ENCODE measurements at places on chromosomes 13 and 19.
A peak's percentile ranks its signal among the peaks of the same experiment; 100 is the strongest.

- DNase-seq: no peak
Measured at GRCh38 chr13:112688560-112689302, 1.1 kb upstream of the ATP11A start.

- DNase-seq: no peak
Measured at GRCh38 chr19:38317104-38317612, 1.4 kb upstream of the YIF1B start.

- no peak for DNase-seq
Measured at GRCh38 chr13:21548577-21548976, 55.4 kb downstream of the MICU2 start.

GRCh38 chr19:47240996-47241918, 10.3 kb upstream of the BBC3 start:
- peak; percentile 71 for DNase-seq

DNA sequence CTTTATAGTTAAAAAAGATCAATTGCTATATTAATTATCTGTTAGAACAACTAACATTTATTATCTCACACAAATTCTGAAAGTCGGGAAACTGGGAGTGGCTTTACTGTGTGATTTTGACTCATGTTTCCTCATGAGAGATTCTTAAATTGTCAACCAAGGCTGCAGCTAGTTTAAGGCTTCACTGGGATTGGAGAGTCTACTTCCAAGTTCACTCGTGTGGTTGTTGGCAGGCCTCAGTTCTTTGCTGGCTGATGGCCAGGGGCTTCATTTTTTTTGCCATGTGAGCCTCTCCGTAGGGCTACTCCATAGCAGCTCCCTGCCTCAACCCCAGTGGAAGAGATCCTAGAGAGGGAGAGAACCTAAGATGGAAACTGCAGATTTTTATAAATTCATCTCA, 24.5 kb upstream of the LPAR6 start:
- DNase-seq: no peak

DNA sequence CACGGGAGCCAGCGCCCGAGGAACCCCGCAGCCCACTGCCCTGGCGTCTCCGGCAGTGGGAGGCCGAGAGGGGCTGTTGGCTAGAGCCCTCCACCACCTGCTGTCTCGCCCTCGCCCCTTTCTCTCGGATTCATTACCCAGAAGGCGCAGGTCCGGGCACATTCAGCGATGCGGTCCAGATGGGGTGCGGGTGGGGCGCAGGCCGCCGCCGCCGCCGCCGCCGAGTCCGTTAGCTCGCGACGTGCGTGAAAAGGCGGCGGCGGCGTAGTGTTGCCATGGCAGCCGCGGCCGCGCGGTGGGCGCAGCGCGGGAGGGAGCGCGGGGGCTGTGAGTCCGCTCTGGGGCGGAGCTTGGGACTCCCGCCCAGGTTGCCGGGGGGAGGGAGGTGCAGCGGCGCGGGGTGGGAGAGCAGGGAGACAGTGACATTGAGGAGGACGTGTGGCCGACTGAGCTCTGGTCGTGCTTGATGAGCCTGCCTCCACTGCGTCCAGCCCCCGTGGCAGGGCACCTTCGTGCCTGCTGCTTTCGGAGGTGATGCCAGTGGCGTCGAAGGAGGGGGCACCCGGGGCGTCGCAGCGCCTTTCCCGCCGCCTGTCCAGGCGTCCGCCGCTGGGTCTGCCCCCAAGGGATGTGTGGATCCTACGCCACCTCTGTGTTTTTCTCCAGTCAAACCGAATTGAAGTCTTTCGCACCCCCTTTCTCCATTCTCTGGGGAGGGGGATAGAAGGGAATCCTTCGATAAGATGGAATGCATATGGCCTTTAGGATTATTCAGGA, at the start of gene KATNAL1:
TSS of gene KATNAL1 (minus strand) at position 358 of the 777 bp plus-strand sequence. CDS start 23,774 bp downstream, outside the sequence.
- DNase-seq: peak; percentile 28

- DNase-seq: no peak
Measured at GRCh38 chr13:28586439-28587173, 72.3 kb upstream of the POMP start.

GRCh38 chr19:38569368-38569983, 48.3 kb downstream of the MAP4K1 start:
- no peak for DNase-seq

GRCh38 chr19:16013851-16014840, 62.1 kb upstream of the TPM4 start:
- DNase-seq: no peak

DNA sequence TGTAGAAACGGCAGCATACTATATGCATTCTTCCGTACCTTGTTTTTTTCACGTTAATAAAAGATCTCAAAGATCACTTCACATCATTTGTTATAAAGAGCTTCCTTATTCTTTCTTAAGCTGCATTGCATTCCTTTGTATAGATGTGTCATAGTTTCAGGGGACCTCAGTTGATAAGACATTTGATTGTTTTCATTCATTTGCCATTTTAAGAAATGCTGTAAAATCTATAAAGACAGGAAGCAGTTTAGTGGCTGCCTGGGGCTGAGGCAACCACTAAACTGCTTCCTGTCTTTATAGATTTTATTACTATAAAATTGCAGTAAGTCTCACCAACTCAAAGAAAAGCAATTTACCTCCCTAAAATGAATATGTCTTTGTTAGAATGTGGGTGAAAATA, 59.4 kb downstream of the ZDHHC20 start:
- no peak for DNase-seq

All from NCI-H2107 (cell line).